ENCODE measurements at places on chromosomes 3 and 15.

- DNase-seq = no peak
Measured at GRCh38 chr3:133376810-133377209, 23.0 kb upstream of the BFSP2 start.

DNA sequence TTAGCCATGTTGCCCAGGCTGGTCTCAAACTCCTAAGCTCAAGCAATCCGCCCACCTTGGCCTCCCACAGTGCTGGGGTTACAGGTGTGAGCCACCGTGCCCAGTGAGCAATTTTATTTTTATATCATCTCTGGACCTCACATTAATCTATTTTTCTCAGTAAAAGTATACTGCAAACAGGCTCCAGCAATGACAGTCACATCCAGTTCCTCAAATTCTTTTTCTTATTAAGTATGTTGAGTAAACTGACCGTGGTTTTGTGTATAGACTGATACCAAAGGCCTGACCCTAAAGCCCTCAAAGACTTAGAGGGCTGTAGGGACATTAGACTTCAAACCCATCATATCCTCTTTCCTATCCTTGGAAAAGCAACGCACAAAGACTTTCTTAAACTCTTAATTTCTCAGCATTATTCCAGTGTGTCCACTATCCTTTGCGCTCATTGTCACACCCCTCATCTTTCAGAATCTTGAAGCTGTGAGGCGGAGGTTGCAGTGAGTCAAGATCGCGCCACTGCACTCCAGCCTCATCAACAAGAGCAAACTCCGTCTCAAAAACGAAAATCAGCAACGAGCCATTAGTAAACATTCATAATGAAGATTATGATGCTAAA, 2.0 kb downstream of the NGLY1 start:
- DNase-seq = no peak

DNA sequence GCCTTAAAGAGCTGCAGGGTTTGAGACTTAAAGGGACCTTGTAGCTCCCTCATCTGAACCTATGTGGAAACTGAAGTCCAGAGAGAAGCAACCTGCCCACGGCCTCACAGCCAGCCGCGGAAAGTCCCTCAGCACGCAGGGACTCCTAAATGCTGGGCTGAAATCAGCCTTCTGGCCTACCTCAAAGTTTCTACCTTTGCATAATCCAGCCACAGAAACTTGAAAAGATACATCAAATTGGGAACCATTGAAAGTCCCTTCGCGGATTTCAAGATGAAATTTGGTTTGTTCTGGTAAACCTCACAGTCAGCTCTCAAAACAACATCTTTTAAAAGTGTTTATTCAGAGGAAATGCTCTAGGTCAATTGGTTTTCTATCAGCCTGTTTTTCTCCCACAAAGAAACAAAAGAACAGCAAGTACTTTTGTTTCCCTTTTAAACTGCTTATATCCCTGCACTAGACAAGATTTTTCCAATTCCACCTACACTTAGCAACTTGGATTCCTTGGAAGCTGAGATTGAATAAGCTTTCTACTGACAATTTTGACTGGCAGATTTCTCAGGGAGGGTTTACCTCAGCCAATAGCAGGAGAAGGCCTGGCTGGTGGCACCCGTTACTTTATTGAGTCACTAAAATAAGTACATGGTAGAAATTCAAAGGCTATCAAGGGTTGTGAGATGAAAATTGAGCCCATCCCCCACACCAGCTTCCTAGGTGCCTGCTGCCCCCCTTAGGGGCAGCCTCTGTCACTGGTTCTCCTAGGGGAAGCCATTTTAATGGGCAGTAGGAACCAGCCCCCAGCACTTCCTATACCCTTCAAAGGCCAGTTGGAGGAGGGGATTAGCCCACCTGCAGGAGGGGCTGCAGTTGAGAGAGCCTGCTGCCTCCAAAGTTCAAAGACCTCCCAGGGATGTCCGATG, 171.2 kb downstream of the ADAMTS17 start:
- DNase-seq = no peak

DNA sequence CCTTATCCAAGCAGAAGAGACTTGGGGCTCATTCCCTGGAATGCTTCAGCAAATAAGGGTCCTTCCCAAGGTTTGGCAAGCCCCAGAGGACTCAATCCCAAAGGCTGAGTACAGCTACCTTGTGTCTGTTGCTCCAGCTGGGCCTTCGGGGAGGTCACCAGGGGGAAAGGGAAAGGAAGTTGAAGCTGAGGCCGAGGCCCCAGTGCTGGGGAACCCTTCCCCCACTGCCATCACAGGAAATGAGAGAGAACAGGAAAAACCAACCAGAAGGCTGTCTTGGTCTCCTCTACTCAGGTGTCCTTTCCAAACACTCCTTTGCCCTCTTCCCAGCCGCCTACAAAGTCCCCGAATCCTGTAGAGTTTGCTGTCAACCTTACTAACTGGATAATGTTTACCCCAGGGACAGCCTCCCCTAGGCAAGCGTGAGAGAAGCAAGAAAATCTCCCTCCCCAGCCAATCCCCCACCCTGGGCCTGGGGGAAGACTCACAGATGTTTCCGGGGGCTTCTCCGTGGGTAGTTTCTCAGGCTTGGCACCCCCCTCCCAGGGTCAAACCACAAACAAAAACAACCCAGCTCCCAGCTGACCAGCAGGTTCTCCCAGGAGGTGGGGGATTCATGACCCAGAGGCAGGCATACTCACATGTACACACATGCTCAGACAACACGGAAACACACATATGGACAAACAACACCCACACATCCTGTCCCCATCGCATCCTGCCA, 5.5 kb downstream of the CSRNP1 start:
- DNase-seq = no peak

DNA sequence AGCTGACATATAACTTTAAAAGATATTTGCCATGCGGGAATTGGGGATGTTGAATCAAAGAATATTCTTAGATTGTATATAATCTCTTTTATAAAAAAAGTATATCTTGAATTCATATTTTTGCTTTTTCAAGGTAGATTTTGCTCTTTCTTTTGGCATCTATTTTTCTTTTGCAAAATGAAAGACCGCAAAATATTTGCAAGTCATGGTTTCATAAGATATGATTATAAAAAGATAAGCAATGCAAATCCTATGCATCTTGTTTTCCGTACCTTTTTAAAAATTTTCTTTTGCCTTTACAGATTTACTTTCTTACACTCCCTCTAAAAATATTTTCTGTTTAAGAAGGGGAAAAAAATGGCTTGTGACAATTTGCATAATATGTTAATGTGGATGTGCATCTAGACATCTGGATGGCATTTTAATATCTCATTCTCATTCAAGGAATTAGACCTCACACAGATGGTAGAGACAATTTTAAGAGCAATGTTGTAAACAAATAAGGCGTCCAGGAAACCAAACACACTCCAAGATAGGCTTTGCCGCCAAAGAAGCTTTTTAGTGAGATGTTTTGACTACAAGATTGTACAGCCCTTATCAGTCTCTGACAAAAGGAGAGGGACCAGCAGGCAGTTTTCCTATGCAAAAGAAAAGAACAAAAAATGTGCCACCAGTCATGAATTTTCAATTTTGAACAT, 371.1 kb downstream of the CHL1 start:
- no peak for DNase-seq

DNA sequence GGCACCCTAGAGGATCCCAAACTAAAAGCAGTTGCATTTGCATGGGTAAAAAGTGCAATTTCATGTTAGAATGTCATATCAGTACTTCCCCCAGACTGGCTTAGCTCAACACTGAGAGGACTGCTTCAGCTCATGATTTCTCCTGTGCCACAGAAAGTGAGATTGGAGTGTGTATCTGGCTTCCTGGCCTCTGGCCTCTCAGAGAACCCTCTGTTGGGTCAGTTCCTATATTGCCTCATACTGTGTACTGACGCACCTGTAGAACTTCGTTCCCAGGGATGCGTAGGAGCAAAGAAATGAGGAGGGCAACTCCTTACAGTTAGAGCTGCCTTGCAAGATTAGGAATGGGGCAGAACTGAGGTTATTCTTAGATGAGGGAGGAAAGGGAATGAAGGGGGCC, 340.8 kb downstream of the TIGIT start:
- no peak for DNase-seq

DNA sequence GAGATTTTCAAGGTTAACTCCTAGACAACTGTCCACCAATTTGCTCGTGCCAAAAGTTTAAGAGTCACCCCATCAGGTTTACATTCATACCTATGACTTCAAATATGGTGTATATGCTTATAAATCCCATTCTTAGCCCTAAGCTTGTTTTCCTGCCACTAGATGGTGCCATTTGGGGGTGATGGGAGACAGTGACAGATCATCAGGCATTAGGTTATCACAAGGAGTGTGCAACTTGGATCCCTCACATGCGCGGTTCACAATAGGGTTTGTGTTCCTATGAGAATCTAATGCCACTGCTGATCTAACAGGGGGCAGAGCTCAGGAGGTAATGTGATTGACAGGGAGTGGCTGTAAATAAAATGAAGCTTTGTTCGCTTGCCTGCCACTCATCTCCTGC, 182.7 kb downstream of the CNTN6 start:
- DNase-seq = no peak

All from epithelial cell of prostate (primary cell).